ENCODE measurements at places on chromosomes 11 and 22. TPM values are rescaled to one million over a fixed set of nuclear protein-coding genes. Genes with fewer than 3 reads are reported as not detected.

DNA sequence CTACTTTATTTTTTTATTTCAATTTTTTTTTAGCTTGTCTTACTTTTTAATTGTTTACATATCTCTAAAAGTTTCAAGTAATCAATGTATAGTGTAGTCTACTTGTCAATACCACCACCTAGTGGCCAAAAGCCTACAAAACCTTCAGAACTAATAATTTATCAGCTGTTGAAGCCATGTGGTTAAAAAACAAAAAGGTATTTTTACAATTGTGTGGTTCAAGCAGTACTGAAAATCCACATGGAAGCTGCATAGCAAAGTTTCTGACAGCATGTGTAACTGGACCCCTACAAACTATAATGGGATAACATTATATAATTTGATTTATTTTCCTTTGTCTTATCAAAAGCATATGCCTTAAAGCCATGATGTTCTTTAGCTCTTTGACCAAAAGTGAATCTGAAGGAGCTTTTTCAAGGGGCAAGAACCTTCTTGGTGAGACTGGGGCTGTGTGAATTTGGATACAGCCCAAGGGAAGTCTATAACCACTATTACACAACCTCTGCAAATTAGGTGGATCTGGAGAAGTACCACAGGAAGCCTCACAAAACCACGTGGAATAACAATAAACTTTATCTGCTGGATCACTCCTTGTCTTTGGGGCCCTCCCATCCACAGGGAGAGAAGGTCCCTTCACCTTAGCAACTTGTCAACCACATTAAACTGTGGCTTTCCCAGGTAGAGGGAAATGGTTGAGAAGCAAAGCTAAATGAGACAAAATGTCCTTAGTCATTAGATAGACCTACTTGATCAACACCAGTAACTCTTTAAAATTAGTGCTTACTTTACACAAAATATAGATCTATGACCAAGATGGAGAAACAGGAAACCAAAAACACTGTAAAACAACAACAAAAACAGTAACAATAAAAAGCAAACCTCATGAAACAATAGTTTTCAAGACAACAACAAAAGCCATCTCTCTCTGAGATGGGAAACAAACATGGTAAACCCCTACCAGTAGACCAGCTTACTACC is 9.9 kb downstream of the NARS2 start:
- no peak for DNase-seq

- DNase-seq = peak; percentile 72
Observed at GRCh38 chr22:30485362-30485988, 13.7 kb upstream of the SEC14L3 start.

DNA sequence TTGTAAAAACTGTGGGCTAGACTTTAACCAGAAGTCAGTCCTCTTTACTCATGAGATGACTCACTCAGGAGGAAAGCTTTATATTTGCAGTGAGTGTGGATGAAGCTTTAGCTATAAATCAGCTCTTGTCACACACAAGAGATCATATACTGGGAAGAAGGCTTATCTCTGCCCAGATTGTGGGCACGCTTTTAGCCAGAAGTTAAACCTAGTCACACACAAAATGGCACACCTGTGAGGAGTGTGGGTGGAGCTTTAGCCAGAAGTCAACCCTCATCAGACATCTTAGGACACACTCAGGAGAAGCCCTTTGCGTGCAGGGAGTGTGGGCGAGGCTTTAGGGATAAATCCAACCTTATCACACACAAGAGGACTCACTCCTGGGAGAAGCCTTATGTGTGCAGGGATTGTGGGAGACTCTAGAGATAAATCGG is 706.9 kb upstream of the LUZP2 start:
- DNase-seq = no peak

GRCh38 chr11:19777377-19778102 is 64.9 kb downstream of the NAV2 start:
- no peak for DNase-seq

GRCh38 chr22:30422481-30423300 is 2.9 kb upstream of the MTFP1 start:
- peak; percentile 80 for DNase-seq

DNA sequence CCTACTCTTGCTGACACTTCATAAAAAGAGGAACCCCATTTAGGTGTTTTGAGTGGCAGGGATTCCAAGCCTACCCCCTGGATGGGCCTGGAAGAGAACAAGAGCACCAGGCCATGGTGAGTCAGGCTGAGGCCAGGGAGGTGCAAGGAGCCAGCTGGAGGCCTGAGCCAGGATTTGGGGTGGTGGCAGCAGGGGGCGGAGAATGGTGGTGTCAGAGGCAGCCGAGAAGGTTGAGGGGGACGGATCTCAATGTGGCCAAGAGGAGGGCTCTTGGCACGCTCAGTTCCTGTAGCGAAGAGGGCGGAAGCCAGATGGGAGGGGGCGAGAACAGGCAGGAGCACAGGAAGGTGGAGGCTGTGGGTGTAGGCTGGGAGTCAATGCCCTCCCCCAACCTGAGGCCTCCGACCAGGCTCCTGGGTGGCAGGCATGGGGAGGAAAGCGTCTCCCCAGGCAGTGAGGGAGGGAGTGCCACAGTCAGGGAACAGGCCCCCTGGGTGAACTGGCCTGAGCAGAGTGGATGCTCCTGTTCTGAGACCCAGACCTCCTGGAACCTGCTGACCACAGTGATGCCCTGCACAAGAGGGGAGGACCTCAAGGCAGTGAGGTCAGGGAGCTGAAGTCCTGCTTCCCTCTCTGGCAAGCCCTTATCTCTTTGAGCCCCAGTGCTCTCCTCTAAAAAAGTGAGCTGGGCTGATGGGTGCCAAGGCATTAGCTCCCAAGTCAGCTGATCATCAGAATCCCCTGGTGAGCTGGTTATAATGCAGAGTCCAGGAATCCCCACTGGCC is 13.9 kb downstream of the RTN4RL2 start:
- DNase-seq = no peak

GRCh38 chr11:4643076-4643475 is 706 bp upstream of the OR51E1 start:
- no peak for DNase-seq

- no peak for DNase-seq
Observed at GRCh38 chr11:76096552-76096951, 109.8 kb downstream of the WNT11 start.

DNA sequence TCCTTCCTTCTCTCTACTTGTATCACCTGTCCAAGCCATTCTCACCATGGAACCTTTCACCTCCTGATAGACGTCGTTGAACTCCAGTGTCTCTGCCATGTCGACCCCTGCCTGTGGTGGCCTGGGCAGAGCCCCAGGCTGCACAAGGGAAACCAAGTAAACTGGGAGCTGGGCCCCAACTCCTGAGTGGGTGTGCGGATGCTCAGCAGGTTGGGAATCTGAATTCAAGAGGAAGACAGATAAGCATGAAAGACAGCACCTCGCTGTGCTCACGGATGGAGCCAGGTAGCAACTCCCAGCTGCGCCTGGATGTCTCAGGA is 709 bp downstream of the SSRP1 start:
- no peak for DNase-seq

Gene APOA5
- not detected for polyA plus RNA-seq

Gene MIF
- 1.1 TPM for polyA plus RNA-seq

Gene CEP126
- 7.2 TPM for polyA plus RNA-seq

Data from ovary (tissue), 10 donors.